ENCODE measurements at places on chromosomes 3 and 15.
A peak's percentile ranks its signal among the peaks of the same experiment; 100 is the strongest.

DNA sequence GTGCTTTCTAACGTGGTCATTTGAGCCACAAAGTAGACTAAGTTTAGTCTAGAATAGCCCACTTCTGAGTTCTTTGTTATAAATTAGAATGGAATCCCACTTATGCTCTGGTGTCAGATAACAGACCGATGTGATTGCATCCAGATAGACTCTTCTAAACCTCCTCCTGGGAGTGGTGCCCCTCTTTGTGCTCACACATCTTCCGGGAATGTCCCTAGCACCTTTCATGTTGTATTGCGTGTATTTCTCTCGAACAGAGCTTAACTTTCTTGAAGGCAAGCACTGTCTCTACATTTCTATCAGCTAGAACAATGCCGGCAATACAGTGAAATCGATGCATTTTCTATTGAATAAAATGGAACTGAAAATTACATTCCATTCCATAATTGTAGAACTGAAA is 23.0 kb downstream of the CP start:
- DNase-seq, result no peak

DNA sequence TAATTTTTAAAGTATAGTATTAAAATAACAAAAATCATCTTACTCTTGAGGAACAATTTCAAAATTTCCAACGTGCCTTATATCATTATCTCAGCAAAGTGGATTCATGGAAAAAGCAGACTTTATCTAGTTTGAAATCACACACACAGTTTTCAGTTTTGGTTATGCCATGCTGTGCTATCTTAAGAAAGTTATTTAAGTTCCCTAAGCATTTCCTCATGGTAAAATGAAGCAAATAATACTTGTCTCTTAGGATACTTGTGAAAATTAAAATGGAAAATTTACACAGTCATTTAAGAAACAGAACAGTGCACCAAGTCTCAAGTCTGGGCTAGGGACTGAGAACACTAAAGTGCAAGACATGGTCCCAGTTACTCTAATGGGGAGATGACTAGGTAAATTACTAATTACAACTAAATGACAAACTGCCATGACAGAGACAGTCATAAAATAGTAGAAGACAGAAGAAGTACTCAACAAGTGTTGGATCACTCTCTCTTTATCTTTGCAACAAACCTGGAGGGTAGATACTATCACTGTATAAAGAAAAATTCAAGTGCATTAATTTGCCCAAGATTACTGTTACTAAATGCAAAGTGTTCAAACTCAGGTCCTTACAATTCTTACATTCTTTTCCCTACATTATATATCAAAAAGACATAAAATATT is 44.8 kb downstream of the DMXL2 start:
- no peak for DNase-seq

DNA sequence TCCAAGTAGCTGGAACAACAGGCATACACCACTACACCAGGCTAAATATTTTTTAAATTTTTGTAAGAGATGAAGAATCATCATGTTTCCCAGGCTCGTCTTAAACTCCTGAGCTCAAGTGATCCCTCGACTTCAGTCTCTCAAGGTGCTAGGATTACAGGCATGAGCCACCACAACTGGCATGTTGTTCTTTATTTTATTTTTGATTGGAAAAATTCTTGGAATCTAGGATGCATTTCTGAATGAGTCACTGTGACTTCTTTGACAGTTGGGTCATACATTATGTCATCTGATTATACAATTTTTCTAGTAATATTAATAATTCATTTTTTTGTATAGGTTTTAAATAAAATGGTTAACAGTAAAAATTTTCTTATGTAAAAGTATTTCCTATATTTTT is 870.2 kb downstream of the SI start:
- DNase-seq, result no peak

DNA sequence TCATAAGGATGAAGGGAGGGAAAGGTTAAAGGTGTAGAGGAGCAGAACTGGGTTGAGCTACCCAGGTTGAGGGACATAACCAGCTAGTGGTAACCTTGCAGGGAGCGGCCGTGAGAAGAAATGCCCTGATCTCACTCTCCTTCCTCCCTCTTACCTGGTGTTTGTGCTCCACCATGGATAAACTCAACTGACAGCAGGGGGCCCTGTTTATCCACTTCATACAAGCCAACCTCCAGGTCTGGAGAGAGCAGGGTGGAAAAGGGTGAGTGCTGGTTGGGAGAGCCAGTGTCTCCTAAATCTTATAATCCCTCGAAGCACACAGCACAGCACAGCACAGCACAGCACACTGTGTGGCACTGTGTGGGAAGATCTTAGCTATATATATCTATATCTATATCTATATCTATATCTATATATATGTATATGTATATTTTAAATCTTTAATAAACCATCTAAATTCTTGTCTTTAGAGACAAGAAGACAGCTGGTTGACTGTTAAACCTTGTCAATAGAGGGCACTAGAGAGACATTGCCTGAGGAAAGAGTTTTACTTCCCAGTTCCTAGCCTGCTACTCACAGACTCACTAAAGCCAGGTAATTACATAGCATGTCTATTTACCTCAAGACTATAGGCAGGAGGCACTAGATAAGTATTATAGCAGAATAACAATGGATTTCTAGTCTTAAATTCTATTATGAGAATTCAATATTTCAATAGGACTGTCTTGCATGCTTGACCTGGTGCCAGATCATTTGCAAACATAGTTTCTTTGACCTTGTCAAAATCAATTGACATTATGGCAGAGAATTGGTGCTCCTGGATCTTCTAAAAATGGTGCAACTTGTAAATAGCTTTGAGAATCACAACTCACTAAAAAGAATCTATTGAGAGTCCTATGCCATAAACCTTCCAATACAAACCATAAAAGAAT is 21.7 kb upstream of the FMN1 start:
- DNase-seq, result no peak

DNA sequence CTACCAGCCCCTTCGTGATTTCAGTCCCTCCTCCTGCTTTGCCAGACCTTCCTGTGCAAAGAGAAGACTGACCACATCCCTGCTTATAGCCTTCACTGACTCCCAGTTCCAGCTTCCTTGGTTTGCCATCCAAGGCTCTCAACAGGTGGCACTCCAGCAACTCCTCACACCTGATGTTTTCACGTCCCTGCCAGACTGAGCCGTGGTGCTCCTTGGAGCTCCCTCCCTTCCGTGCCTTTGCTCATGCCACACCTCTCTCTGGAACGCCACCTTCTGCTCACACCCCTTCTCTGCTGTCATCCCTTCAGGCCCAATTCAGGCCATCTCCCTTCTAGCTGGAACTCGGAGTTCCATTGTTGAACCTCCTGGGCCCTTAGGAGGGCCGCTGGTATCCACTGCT is 12.0 kb downstream of the CHCHD6 start:
- no peak for DNase-seq

- no peak for DNase-seq
These were observed 1.1 kb downstream of the DNAJB11 start for GRCh38 chr3:186571644-186572013.

DNA sequence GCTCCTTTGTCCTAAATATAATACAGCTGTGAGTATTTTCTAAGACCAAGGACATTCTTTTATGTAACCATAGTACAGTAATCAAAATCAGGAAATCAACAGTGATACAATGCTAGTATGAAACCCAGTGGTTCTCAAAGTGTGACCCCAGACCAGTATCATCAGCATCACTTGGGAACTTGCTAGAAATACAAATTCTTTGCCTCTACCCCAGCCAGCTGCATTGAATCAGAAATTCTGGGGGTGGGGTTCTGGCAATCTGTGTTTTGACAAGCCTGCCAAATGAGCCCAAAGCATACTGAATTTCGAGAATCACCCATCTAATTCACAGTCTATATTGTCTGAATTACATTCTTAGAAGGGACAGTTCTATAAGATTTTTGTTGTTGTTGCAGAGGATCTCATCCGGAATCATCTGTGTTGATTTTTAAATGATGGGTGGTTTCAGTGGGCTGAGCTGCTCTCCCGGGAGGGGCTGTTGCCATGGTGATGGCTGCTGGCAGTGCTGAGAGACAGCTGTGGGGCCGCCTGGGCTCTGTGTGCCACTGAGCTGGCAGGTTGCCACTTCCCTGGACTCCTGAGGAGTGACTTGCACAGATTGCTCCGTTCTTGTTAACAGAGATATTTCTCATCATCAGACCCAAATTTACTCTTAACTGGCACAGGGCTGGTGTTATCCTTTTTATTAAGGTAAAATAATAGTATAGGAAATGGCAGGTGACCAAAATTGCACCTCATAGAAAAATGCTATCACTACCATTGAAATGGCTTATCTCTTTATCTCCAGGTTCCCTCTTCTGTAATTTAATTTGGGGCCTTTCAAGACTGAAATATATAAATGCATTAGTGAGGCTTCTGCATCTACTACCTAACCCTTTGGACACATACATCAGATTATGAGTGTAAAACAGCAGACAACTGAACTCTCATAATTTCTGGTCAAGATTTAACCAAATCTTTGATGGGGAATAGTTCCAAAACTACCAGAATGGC is 56.5 kb downstream of the NEK11 start:
- DNase-seq, result peak; percentile 84

- no peak for DNase-seq
These were observed 106.6 kb downstream of the FBN1 start for GRCh38 chr15:48538941-48539340.

DNA sequence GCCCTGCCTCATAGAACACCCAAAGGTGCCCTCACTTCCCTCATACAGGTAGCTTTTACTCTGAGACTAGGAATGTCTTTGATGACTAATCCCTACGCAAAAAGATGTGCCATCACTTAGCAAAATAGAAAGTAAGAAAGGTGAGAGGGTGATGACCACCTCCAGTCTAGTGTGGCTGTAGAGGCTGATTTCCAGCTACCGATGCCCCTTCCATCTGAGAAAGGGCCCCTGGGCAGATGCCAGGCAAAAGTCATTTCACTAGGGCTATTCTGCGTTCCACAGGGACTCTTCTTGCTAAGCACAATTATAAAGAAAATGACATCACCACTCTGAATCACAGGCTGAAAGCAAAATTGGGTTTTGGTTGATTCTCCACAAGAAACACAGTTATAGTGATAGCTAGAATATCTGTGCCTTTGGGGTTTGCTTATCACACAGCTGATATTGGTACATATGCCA is 77.4 kb downstream of the RBPMS2 start:
- DNase-seq, result no peak

GRCh38 chr3:180332608-180333007 is 269.4 kb upstream of the TTC14 start:
- no peak for DNase-seq

Measured in NCI-H1694 (cell line).